ENCODE measurements at places on chromosomes 5 and 9.

DNA sequence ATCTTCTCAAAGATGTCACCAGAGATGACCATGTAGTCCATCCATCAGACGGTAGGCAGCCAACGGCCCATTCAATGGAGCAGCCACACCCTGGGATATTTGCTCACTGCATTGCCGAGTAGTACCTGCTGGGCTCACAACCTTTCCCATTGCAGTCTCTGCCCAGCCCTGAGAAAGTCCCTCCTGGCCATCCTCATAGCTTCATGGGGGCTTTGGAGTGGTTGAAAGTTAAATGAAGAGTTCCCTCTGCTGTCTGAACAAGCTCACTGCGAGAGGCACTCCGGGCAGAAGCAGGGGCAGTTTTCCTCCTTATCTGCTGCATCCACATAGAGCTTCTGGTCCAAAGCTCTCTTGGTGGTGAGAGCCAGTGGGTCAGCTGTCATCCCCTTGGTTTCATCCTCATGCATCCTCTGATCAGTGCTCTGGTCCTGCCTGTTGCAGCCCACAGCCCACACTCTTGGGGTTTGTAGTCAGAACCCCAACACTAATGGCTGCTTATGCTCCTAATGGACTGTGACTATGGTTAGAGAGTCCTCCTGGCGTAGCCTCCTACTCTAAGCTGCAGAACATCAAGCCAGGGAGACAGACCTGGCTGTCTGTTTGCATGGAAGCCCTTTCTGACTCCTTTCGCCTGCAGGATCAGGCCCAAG lies 23.3 kb downstream of the TNFSF8 start:
- no peak for DNase-seq

DNA sequence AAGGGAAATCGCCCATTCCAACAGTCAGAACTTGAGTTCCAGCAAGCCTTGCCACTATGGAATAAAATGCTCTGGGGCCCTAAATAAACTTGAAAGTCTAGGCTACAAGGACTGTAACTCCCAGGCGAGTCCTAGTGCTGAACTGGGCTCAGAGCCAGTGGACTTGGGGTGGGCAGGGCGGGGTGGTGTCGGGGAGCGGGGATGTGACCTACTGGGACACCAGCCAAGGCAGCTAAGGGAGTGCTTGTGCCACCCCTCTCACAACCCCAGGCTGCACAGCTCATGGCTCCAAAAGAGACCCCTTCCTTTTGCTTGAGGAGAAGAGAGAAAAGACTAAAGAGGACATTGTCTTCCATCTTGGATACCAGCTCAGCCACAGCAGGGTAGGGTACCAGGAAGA lies 61.5 kb downstream of the MEIKIN start:
- no peak for DNase-seq

GRCh38 chr5:173472164-173472563 lies 143.9 kb upstream of the STC2 start:
- no peak for DNase-seq

DNA sequence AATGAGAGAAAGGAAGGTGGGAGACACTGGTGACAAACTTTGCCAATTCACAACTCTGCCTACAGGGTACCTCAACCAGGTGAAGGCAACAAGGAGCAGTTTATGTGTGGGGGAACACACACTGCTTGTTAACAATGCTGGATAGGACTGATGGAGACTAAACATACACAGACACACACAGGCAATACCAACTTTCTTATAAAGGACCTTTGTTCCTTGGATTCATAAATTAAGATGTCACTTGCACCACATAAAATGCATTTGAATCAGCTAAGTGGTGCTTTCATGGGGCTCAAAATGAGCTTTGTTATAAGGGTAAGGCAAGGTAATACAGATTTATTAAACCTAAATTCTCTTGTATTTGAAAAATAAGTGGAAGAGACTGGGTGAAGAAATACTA lies 4.0 kb downstream of the TSTD2 start:
- no peak for DNase-seq

GRCh38 chr5:121725450-121725849 lies 126.2 kb upstream of the FTMT start:
- no peak for DNase-seq

GRCh38 chr5:1293416-1294205 lies 1.3 kb downstream of the TERT start:
- no peak for DNase-seq

- DNase-seq: no peak
Observed at GRCh38 chr5:146307796-146308195, 30.8 kb upstream of the POU4F3 start.

DNA sequence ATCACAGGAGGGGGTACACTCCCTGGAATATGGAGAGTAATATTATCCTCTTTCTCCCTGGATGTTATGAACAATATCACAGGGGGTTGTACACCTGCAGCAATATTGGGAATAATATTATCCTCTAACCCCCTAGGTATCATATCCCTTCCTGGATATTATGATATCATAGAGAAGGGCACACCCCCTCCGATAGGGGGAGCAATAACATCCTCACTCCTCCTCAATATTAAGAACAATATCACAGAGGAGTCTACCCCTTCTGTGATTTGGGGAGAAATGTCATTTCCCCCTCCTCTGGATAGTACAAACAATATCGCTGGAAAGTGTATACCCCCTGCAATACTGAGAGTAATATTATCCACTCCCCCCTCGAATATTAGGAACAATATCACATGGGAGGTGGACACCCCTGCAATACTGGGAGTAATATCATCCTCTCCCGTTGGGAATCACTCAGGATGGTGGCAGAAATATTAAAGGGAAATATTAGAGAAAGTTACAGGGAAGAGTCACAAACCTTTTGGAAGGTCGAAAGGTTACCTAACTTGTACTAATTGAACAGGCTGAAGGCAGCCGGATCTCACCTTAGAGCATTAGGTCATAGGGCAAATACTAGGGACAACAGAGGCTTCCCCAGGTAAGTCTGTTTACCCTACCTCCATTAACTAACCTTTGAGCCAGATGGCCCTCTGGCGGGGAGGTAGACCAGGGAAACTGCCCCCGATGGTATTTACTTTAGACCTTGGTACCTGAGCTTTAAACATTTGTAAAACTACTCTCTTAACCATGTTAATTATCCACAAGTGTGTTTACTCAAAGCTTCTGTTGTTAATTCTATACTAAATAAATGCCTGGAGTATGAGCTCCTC lies 57.5 kb upstream of the FREM1 start:
- no peak for DNase-seq

DNA sequence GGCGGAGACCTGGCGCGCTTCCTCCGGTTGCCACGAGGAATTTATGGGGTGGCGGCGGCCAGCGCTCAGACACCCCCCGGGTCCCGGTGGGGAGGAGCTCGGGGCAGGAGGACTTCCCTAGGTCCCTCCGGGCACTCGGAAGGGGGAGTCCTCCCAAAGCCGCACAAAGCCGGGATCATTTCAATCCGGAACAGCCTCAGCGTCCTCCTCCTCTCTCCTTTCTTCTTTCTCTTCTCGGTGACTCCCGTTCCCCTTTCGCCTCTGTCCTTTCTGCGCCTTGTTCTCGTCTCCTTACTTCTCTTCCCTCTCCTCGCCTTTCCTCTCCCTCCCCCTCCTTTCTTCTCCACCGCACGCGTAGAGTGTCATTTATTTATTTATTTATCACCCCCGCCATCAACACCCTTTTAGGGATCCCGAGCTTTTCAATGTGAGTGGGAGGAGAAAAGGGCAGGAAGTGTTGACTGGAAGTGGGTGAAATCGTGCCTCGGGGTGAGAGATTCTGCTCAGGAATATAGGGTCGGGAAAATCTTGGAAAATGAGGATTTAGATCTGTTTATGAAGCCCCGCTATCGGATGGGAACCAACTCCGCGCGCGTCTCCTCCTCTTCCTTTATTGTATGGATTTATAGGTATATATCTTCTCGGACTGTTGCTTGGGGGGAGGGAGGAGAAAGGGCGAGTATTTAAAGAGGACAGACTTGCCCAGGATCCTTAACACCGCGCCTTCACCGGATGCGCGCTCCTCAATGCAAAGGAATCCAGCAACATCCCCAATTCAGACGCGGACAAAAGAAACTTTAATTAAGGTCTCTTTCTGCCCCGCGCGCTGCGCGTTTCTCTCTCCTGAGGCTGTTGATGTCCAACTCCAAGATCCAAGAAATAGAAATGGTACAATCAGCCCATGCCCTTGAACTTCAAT lies 2.0 kb upstream of the ZNF462 start:
- no peak for DNase-seq

DNA sequence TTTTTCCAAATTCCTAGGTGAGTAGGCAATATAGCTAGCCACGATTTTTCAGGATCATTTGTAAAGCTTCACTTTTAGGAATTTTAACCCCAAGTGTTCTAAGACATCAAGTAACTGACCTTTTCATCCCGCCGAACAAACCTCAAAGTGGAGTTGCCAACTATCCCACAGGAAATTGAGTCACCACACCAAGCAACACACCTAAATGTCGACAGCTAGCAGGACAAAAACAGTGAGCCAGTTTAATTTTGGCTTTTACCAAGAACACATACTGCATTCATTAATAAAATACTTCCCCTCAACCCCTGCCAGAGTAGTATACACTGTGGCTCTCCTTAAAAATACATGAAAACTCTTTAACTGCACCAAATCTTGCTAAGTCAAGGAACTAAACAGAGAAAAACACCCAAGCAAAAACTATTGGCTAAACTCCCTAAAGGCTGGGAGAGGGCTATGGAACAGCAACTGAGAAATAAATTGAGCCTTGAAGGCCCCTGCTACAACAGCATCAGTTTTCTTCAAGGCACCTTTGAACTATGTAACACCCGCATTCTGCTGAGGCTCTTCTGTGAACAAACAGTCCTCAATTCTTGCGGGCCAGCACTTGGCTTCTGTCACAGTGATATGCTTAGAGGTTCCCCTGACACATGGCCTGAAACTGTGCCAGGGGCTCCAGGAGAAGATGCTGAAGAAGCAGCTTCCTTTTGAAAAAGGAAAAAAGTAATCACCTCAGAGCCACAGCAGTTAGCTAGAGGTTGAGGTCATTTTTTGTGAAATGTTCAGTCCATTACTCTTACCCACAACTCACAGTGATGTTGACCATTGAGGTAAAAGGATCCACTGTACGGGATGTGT lies 459.6 kb downstream of the RAB3C start:
- no peak for DNase-seq

GRCh38 chr5:167952278-167952995 lies 339.0 kb upstream of the WWC1 start:
- DNase-seq: no peak

DNA sequence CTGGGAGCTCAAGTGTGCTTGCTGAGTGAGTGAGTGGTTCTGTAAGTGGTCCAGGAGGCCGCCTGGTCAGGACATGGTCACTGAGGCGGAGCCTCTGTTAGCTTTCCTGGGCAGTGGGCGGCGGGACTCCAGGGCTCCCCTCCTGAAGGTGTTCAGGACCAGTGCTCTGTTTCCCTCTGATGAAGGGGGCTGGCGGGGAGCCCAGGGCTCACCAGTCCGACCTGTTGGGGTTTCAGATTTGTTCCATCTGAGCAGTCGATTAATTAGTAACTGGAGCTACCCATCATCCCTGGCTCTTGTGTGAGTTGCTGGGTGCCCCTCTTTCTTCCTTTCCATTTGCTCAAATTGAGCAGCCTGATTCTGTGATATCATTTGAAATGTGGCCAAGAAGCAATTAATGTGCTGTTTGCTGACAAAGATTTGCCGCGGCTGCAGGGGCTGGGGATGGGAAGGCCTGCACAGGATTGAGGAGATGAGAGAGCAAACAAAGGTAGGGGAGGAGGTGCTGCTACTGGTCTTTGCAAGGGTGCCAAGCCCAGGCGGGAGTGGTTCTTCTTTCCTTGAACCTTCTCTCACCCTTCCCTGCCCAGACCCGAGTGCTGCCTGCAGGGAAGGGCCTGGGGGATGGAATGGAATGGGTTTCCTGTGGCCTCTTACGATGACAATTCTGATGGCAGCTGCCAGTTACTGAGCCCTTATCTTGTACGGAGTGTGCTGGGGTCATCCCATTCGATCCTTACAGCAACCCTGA lies 92.8 kb upstream of the PITX1 start:
- DNase-seq: no peak

DNA sequence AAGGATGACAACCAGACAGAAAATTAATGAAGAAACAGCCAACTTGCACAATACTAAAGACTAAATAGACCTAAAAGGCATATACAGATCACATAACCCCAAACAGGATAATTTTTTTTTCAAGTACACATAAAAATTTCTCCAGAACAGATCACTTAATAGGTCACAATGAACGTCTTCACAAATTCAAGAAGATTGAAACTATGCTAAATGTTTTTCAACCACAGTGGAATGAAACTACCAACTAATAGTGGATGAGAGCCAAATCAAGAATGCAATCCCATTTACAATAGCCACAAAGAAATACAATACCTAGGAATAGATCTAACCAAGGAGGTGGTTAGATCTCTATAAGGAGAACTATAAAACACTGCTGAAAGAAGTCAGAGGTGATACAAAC lies 145.8 kb downstream of the TMEM232 start:
- DNase-seq: no peak

- DNase-seq: no peak
Observed at GRCh38 chr5:107799306-107799705, 128.6 kb upstream of the EFNA5 start.

DNA sequence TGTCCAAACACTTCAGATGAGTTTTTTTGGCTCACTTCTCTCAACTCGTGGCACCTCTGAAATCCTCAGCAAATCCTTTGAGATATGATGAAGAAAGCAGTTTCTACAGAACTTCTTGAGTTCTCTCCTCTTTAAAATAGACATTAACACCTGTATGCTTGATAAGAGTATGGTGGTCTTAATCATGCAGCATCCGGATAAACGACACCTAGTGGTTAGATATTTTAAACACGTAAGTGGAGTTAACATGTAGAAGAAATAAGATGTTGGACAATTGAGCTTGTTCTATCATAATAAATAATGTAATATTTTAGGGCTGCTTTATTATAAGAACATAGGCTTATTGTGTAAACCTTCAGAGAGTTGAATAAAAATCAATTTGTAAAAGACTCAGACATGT lies 324.8 kb downstream of the CYLC2 start:
- no peak for DNase-seq

GRCh38 chr5:156667616-156668015 lies 182.5 kb upstream of the PPP1R2B start:
- DNase-seq: no peak

GRCh38 chr5:178793151-178793550 lies 62.7 kb upstream of the ZNF354A start:
- no peak for DNase-seq

DNA sequence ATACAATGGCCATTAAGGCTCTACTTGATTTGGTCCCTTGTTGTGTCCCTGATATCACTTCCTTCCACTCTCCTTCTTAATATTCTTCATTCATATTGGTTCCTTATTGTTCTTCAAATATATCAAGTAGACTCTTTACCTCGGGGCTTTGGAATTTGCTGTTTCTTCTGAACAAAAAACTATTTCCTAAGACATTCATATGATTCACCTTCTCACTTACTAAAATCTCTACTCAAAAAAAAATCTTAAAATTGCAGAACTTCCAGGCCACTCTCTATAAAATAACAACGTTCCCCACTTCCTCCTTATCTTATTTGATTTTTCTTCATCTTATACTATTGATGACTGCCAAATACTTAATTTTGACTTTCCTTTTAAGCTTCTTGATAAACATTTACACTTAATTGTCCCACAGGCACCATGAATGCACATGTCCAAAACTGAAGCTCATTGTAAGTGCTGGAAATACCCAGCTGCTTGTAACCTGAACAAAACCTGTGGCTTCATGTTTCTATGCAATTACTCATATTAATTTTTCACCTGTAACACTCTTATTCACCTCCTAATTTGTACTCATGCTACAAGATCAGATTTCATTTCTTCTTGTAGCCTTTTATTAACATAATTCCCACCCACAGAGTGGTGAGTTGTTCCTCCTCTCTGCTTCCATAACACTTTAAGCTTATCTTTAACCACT lies 58.4 kb upstream of the NUDT12 start:
- DNase-seq: no peak

- DNase-seq: no peak
Observed at GRCh38 chr9:81083067-81083466, 606.3 kb downstream of the TLE1 start.

GRCh38 chr5:592158-592557 lies 20.0 kb upstream of the CEP72 start:
- no peak for DNase-seq
